ENCODE measurements at places on chromosomes 5 and 9. TPM values are rescaled to one million over a fixed set of nuclear protein-coding genes. Genes with fewer than 3 reads are reported as not detected.

ZBED3 gene
- total RNA-seq = 4.8 TPM

BSPRY gene
- total RNA-seq = 27.9 TPM

DNA sequence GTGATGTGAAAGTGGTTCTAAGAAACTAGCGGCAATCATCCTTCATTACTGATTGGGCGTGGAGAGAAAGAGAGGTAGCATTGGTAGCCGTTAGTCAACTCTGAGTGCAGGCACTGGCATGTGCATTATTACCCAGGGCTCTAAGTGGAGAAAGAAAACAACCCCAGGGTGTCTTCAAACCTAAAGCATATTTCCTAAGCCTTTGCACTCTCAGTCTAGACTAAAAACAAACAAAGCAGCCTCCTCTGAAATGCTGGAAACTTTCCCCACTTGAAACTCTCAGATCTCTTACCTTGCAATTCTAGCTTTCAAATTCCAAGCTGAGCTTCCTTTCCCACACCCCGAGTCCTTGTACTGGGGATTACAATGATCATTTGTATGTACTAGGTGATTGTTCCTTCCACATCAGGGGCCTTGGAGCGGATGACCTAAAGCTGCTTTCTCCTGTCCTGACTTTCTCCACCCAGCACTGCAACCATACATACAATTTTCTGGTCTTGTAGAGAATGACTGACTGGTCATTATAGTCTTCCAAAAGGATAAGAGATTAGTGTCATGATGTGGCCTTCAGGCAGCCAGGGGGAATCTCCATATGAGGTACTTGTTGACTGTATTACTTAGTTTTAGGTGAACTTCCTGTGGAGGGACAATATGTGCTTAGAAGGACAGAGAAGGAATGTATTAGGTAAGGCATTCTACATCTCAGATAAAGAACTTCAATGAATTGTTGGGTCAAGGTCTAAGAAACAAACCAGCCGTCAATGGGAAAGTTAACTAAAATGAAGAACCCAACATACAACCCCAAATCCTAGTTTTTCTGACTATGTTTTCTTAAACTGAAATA, 98.3 kb upstream of the CDKN2B start:
- no peak for DNase-seq

DNA sequence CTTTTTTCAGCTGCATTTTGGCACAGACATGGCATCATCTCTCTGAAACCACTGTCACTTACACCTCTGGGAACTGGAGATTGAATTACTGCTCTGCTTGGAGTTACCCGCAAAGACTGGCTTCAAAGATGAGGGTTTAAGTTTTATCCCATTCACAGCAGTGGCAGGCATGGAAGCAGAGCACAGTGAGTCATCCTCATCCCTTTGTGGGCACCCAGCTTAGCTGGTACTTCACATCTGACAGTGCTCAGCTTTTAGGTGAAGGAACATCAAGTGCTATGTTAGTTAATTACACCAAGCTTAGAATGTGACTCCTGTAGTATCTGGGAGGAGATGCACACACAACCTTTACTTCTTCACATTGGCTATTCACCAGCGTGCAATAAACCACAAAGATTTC, 24.8 kb upstream of the ALDH1A1 start:
- DNase-seq = no peak

- DNase-seq = no peak
These were observed 87.4 kb upstream of the PCA3 start for GRCh38 chr9:76676857-76677256.

RFESD gene
- total RNA-seq = 1.6 TPM

GRCh38 chr5:157758706-157759105, 15.2 kb downstream of the LSM11 start:
- no peak for DNase-seq

DNA sequence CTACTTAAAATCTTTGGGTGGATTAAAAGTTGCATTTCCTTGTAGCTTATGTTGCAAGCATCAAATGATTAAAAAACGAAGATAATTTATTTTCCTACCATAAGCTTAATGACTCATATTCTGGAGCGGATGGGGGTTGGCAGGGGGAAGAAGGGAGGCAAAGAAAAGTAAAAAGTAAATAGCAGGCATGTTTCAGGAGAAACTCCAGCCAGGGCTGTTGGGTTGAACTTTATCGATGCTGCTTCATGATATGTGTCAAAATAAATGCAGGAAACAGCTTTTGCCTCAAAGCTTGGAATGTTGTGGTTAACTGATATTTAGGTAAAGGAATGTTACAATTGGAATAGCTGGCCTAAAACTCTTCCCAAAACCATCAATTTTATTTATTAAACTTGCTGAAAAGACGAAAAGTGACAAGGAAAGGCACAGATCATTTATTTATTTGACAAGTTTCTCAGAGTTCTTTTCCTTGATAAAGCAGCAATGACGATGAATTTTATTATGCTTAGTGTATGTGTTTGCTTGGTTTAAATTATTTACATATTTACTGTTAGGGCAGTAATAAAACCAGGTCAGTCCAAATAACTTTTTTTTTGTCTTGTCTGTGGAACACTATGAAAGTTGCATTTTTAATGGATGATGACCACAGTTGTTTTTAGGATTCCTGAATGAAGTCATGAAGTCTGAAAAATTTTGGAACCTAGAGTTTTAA, 177.9 kb downstream of the PCSK1 start:
- DNase-seq = no peak

WDR31 gene
- total RNA-seq = 4.0 TPM

DNA sequence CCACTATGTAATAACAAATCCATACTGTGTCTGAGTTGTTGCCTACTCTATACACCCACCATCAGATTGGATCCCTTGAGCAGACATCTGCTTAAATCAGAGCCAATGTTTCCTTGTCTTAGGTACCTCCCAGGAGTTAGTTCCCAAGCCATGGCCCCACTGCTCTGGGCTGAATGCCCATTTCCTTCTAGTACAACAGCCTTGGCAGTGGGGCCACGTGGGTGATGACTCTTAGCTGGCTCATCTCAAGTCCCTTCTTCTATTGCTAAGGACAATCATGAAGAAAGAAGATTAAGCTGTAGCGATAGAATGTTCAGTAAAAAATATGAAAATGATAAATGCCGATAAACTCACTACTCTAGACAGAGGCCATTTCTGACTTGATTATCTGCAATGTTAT, 16.6 kb downstream of the PTGR1 start:
- no peak for DNase-seq

DNA sequence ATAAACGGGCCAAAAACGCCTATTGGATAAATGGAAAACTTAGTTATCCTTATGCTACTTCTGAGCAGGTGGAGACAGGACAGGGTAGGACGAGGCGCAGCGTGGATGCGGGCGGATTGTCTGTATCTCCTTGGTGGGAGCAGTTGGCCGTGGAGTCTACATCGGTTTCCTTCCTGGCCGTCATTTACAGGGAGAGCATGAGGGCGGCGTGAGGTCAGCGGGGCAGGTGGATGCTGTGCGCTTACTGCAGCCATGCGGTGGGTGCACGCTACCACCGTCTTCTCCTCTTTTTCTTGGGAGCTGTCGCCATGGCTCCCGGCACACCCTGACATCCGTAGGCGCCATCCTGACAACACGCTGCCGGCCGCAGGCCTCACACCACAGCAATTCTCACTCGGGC, 121.3 kb downstream of the ADAMTS2 start:
- no peak for DNase-seq

DNA sequence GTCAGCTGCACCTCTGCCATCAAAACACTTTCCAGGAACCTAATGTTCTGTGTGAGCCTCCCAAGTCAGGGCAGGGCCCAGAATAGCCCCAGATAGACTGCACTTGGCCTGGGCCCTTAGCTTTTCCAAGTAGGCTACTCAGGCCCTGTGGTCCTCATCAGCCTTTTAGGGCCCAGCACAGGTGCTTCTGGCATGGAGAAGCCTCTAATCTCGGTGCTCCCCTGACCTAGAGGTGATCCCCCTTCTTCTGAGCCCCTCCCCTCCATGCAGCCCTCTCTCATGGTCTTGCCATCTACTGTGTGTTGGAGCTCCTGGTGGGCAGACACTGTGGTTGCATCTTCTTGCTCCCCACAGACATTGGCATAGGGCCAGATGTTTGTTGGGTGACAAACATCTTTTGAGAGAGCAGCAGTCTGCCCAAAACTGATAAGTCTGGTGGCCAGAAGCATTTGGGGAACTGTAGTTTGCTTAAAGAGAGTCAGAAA, 28.1 kb downstream of the FRMPD1 start:
- DNase-seq = no peak

FIBCD1 gene
- total RNA-seq = not detected

TMEM232 gene
- 6.4 TPM for total RNA-seq

DNA sequence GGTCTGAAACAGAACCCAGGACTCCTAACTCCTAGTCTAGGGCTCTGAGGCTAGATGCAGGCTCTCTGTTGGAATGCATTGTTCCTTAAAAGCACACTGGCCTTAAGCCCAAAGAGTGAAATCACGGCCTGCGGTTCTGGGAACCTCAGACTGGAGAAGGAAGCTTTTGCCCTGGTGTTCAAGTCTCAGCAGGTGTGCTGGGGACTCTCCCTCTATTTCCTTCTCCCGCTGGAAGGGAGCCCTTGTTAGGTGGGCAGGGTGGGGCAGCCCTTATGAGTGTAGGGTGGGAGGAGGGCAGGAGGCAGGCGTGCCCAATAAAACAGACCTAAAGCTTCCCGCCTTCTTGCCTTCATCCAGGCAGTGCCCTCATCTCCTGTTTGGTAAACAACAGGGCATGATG, 1.8 kb upstream of the PPARGC1B start:
- DNase-seq = no peak

ZNF484 gene
- total RNA-seq = 17.7 TPM

DNA sequence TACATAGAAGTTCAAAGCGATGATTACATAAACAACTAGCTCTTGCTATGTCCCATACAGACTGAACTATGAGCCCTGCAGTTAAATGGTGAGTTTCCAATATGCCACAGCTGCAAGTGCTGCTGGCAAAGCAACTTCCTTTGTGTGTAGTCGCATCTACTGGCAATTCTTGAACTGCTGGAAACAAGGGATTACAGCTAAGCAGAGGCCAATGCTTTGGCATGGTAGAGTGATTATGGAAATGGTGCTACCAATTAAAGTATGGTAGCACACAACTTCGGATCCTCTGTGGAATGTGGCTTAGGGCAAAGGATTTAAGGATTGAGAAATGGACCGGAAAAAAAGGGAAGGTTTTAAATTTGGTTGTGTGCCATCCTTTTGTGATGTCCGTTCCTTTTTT, 856.6 kb downstream of the MAT2B start:
- no peak for DNase-seq

DNA sequence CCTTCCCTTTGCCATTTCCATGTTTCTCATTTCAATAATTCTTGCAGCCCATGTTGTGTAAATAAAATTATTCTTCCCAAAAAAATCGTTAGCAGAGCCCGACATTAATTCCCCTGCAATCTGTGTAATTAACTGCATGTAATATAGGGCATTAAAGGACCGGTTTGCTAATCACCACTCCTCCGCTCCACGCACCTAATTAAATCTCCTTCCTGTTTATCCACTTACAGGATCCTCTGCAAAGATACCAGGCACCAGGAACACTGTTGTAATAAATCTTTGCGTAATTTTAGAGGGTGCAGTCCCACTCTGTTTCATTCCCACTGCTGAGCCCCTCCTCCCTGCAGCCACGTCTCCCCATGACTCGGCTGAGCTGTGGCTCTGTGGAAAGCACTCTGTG, 105.0 kb upstream of the PPP1R26 start:
- DNase-seq = no peak

- no peak for DNase-seq
These were observed 91.5 kb downstream of the APBA1 start for GRCh38 chr9:69580582-69581214.

DMGDH gene
- 12.5 TPM for total RNA-seq

GLRA1 gene
- not detected for total RNA-seq

FCN2 gene
- total RNA-seq = 0.73 TPM

SLC25A48 gene
- total RNA-seq = 6.2 TPM

- no peak for DNase-seq
These were observed 15.0 kb downstream of the PTAR1 start for GRCh38 chr9:69744688-69745380.

- no peak for DNase-seq
These were observed 5.7 kb upstream of the CHD1 start for GRCh38 chr5:98934546-98934945.

DNAH5 gene
- 3.8 TPM for total RNA-seq

BTF3 gene
- total RNA-seq = 519 TPM

GRCh38 chr5:16431490-16431889, 34.1 kb downstream of the ZNF622 start:
- DNase-seq = no peak

GRCh38 chr9:132648685-132649084, 21.1 kb downstream of the DDX31 start:
- DNase-seq = no peak

- DNase-seq = no peak
These were observed 141.9 kb downstream of the SPATA31D1 start for GRCh38 chr9:82130331-82131042.

DNA sequence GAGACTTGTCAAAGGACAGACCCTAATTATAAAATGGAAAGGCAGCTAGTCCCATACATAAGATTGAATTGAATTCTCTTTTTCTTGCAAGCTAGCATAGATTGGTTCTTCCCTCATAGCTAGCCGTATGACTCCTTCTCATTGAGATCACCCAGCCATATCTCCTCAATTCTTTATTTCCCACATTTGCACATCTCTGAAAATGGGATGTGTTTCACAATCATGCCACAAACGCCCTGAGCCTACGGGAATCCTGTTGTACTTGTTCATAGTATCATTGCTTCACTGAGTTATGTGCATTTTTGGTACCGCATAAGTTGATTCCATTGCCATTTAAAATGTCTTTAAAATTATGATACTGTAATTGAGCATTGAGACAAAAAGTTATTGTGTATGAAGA, 90.5 kb downstream of the PCSK1 start:
- no peak for DNase-seq

PCDHB2 gene
- 10.8 TPM for total RNA-seq

DNA sequence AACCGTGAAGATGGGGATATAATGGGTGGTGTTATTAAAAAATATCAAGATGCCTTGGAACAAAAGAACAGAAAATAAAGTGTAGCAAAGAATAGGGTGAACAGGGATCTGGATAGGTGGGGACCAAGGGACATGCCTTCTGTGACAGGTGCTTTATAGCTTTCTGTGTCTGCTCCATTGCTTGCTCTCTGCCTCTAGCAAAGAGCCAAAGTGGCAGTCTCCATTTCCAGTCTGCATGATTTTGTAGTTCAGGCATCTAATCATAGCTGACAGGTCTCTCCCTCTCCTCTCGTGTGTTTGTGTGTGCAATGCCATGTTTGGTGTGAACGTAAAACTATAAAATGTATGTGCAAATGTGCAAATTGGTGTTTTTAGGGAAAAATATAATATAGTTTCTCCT, 35.0 kb downstream of the LRRTM2 start:
- DNase-seq = no peak

SPINK4 gene
- total RNA-seq = not detected
